ENCODE measurements at places on chromosomes 13 and 19.

DNA sequence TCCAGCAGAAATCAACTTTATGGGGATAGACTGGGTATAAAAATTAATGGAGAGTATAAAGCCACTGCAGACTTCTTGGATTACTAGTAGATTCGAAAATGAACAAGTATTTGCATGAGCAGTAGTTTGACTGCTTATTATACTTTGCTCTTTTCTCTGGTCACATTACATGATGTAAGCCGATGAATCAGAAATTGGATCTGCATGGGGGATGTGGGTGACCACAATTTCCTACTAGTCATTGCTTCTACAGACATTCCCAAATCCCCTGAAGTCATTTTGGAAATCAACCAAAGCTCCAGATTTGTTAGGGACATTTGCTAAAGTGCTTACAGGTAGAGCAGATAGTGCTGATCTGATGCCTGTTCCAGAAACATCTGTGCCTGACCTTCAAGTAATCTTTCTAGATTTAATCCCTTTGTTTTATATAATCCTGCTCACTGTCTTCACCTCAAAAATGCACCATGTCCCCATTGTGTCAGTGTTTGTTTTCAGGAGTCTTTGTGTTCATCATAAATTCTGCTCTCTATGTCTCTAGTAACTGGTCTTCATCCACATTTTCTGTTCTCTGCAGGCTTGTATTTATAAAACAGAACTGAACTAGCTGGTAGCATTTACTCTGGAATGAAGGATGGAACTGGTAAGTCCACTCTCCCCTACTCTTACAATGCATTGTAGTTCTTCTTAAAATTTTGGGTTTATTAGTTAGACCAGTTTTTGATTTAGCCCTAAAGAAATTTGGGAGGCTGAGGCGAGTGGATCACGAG is 201.5 kb upstream of the CSNK1A1L start:
- peak; percentile 95 for DNase-seq

GRCh38 chr13:71797517-71797916 is 69.5 kb downstream of the DACH1 start:
- DNase-seq, result no peak

DNA sequence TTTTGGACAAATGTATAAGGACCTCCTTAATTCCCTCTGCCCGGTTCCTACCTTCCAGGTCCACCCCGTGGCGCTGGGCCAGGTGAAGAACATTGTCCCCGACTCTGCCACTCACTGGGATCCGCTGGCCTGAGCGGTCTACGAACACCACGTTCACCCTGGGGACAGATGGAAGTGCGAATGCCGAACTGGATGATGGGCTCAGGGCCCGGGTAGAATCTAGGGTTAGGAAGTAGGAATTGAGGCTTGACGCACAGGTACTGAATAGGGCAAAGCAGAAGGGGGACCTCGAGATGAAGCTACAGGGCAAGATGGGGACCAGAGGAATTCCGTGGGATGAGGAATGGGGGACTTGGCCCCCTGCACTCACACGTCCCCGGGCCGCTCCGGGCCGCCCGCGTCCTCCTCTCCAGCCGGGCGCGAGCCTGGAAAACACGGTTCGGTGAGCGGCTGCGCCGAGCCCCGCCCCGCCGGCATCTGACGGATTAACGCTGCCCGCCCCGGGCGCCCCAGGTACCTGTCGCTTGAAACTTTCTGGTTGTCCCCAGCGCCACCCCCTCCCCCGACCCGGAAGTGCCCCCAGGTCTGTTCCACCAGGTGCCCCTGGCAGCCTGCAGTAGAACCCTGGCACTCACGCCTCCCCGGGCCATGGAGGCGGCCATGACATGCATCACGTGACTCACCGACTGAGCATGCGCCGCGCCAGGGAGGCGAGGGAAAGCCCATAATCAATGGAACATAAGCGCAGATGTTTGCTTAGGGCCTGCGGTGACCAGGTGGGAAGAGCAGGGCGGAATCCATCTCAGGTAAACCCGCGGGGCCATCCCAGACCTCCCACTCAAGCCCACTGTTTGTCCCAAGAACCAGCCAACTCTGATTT is at the start of gene FDX2:
TSS of gene FDX2 (minus strand) at position 681 of the 880 bp plus-strand sequence. CDS start at position 662, 19 bp downstream.
- peak; percentile 72 for DNase-seq

DNA sequence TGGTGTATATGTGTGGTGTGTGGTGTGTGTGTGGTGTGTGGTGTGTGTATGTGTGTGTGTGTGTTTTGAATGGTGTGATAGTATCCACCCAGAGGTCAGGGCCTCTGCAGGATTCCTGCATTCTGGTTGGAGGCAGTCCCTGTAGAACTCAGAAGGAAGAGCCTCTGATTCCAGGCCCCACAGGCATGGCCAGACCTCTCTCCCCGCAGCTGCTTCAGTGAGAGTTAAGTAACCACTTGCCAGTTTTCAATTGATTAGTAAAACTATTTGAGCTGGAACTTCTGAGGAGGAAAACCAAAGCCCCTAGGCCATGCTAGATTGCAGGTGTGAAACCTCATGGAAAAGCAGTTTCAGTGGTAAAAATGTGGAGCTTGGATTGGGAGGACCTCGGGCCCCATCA is 2.1 kb downstream of the ATP12A start:
- no peak for DNase-seq

- DNase-seq, result no peak
These were observed 9.6 kb downstream of the IRGQ start for GRCh38 chr19:43586346-43586745.

DNA sequence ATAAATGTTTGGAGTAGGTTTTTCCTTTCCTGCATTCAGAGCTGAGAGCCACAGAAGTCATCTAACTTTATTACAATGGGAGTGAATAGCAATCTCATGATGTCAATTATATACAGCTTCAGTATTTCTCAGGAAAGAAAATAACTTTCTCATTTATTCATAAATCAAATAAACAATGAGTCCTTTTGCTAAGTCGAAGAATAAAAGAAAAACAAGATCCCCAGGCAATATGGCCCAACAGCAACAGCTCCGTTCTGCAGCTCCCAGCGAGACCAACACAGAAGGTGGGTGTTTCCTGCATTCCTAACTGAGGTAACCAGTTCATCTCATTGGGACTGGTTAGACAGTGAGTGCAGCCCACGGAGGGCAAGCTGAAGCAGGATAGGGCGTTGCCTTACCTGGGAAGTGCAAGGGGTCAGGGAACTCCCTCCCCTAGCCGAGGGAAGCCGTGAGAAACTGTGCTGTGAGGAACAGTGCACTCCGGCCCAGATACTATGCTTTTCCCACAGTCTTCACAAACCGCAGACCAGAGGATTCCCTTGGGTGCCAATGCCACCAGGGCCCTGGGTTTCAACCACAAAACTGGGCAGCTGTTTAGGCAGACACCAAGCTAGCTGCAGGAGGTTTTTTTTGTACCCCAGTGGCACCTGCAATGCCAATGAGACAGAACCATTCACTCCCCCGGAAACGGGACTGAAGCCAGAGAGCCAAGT is 128.2 kb downstream of the SLITRK1 start:
- no peak for DNase-seq

DNA sequence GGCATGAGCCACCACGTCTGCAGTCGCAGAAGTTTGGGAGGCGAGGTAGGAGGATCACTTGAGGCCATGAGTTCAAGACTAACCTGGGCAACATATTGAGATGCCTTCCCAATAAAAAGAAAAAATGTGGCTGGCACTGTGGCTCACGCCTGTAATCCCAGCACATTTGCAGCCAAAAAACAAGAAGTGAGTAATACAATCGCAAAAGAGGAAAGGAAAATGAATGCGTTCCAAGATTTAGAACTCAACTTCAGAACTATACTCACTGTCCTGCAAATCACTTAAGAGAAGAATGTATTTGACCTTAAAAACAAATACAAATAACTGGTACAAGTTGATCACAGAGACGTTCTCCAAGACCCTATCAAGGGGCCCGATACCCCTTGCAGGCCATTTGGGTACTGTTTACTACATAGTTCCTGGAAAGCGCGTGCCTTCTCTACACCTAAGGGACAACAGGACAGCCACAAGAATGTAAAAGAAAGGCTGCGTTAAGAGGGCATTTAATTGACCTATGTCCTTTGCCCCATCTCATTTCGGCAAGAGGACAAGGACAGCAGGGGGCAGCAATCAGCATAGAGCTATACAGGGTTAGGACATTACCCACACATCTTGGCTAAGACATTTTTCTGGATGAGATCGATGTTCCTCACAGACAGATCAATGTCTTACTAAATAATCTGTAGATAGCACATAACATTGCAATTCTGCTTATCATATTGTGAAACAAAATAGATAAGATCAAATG is 41.3 kb downstream of the FLT3 start:
- peak; percentile 21 for DNase-seq

DNA sequence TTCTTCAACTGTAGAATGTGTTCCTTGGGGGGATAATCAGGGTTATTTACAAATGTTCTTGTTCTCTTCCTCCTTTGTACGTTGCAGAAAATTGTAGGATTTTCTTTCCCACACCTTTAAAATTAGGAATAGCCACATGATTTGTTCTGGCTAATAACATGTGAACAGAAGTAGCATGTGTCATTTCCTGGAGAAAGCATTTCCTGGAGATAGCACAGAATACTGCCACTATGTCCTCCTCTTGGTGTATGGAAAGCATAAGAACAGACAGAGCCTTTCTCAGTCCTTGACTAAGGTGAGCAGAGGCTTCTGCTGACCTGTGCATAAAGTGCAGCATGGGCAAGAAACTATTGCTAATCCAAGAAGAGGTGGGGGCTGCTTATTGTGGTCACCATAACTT is 101.8 kb downstream of the FAM216B start:
- no peak for DNase-seq

- no peak for DNase-seq
These were observed 28.2 kb downstream of the UNC13A start for GRCh38 chr19:17659996-17660395.

DNA sequence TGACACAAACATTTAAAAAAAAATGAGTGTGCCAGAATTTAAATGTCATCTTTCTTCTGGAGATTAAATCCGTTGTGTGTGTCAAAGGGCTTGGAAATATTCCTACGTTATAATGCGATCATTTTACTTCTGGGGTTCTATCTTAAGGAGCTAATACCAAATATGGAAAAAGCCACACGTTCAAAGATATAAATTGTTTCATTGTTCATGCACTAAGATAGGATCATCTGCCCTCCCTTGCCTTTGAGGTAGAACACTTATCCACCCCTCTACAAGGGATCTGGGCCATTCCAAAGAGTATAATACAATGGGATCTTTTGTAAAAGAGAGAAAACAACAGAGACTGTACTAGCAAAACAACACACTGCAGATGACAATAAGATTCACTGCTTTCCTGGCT is 64.9 kb downstream of the ANKRD10 start:
- DNase-seq, result no peak

GRCh38 chr13:86541461-86541860 is 742.2 kb upstream of the SLITRK6 start:
- no peak for DNase-seq

DNA sequence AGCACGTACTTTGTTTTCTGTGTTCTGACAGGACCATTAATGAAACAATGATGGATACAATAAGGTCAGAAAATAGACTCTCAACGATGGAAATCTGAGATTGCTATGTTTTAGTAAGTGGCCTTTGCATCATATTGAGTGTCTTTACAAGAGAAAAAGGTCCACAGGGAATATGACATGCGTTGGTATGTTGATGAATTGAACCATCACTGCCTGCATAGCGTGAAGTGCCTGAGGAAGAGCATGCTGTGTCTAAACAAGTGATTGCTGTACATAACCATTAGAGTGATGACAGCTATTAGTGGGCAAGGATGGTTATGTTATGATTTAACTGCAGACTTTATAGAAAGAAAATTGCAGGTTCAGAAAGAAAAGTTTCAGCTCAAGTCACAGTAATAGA is 623.2 kb downstream of the SLITRK5 start:
- DNase-seq, result no peak

All from AG10803 (cell line).